ENCODE measurements at places on chromosomes 7 and 10.

- no peak for DNase-seq
These were observed 38.8 kb upstream of the SEPTIN7 start for GRCh38 chr7:35761871-35762677.

GRCh38 chr10:91622601-91623000 is 10.3 kb downstream of the PPP1R3C start:
- DNase-seq, result no peak

- peak; percentile 20 for DNase-seq
These were observed 93.6 kb downstream of the ARHGAP22 start for GRCh38 chr10:48511066-48511874.

- DNase-seq, result no peak
These were observed 22.9 kb upstream of the NEBL start for GRCh38 chr10:20920061-20920460.

GRCh38 chr10:132058793-132059759 is 6.7 kb upstream of the JAKMIP3 start:
- peak; percentile 4 for DNase-seq

DNA sequence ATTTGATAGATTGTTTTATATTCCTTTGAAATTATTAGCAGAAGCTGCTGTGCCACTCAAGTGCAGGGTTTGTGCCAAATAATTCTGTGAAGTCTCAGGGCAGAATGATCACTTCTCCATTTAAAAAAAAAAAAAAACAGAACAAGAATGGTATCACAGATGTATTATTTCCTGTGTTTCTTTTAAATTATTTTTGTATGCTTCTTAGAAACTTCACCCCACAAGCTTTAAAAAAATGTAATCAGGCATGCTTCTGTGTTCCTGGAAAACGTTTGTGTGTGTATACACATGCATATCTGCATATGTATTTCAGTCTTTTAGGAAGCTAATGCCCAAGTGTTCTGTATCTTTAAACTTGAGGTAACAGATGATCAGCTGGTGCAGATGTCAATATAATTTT is 6.3 kb upstream of the CD36 start:
- DNase-seq, result no peak

- no peak for DNase-seq
These were observed 36.9 kb upstream of the PTF1A start for GRCh38 chr10:23155169-23155568.

DNA sequence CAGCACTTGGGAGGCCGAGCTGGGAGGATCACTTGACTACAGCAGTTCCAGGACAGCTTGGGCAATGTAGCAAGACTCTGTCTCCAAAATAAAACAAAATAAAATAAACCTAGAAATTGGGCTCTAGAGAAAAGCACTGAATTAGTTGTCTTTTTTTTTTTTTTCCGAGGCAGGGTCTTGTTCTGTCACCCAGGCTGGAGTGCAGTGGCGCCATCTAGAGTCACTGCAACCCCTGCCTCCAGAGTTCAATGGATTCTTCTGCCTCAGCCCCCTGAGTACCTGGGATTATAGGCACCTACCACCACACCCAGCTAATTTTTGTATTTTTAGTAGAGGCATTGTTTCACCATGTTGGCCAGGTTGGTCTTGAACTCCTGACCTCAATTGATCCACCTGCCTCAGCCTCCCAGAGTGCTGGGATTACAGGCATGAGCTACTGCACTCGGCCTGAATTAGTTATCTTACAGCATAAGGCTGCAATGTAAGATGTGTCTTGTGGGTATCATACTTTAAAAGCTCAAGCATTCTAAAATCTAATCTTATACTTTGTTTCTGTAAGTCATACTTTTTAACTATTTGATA is 12.8 kb downstream of the MEIG1 start:
- DNase-seq, result no peak

DNA sequence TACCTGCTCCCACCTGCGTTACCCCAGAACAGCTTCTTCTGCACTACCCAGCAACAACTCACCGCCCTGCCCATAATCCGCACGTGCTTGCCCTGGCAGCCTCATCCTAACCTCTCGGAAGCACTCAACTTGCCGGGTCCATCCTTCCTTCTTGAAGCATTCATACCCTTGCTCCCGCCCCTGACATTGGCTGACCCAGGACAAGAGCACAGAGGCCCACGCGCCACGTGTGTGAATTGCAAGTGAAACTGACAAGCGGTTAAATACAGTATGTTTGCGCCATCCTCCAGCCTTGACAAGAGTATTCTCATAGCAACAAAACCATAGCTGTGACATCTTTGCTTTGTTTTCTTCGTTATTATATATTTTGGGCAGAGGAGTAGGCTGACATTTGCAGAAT is 10.9 kb upstream of the OCM start:
- DNase-seq, result no peak

- no peak for DNase-seq
These were observed 335.4 kb upstream of the MTPN start for GRCh38 chr7:136312592-136312991.

GRCh38 chr10:21969326-21970287 is 33.9 kb downstream of the DNAJC1 start:
- no peak for DNase-seq

DNA sequence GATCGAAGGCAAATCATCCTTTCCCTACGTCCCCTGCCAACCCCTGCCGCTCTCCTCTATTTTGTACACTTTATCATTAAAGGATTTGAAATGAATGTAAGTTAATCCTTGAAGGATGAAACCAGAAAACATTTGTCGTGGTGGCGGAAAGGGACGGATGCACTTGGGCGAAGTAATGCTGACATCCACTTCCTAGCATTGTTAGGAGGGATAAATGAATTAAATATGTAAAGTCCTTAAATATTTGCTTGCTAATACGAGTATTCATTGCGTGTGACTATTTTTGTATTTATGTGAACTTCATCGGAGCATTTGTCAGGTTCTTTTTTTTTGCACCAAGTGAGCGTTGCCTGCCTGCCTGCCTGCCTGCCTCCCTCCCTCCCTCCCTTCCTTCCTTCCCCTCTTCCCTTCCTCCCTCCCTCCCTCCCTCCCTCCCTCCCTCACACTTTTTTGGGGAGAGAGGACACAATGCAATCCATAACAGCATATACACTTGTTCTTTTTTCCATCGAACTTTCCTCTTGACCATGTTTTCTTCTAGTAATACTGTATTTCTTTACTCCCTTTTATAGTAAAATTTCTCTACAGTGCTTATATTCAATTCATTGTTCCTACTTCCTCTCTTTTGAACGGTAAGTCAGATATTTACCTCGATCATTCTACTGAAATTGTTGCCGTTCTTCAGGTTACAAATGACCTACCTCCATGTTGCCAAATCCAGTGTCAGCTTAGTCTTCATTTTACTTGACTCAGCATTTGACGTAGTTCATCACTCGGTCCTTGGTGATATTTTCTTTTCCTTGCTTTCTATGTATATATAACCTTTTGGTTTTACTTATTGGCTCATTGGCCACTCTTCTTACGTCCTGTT is 831 bp downstream of the CCDC7 start:
- DNase-seq, result peak; percentile 53

- no peak for DNase-seq
These were observed 4.7 kb downstream of the CYP3A7 start for GRCh38 chr7:99730238-99730810.

DNA sequence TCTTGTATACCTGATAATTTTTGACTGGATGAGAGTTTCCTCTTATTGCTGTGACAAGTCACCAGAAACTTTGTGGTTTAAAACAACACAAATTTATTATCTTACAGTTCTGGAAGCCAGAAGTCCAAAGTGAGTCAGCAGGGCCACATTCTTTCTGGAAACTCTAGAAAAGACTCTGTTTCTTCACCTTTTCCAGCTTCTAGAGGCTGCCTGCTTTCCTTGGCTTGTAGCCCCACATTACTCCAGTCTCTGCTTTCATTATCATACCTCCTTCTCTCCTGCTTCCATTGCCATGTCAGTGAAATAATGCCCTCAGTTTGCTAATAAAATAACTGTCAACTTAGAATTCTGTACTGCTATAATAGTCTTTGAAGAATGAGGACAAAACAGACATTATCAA is 65.3 kb downstream of the VCL start:
- DNase-seq, result no peak

- DNase-seq, result no peak
These were observed 21.7 kb downstream of the HIBADH start for GRCh38 chr7:27640884-27641574.

DNA sequence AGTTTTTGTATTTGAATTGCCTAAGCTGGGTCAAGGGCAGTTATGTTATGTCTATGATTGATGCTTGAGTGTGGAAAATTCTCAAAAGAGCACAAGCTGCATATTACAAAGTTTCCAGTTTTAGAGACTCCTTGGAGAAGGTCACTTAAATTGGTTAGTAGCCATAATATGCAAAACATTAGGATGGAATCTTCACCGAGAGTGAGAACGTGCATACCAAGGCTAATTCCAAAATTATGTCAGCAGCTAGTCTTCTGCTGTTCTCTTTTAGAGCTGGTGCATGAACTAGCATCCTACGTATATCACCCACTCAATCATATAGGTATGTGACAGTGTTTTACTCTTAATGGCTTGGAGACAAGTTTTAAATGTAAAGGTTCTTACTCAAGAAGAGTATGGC is 49.2 kb downstream of the MKX start:
- DNase-seq, result no peak

DNA sequence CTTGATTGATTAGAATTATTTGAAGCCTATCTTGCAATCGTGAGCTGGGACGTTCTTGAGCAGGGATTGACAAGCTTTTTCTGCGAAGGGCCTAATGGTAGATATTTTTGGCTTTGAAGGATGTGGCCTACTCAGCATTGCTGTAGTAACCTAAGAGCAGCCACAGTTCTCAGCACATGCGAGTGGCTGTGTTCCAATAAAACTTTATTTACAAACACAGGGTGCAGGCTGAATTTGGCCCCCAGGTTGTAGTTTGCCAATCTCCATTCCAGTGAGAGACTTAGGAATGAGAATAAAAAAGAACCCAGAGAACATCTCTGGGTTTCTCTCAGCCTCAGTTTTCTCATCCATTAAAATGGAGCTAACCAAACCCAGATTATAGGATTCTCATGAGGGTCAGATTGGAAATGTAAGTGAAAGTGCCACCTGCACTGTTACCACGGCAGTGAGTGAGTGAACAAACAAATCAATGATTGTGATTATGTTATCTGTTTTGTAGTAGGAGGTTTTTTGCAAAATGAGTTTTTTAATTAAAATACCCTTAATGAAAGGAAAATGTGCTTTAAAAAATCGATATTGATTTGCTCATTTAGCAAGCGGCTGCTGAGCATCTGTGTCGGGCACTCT is 664.0 kb downstream of the SDK1 start:
- DNase-seq, result no peak

DNA sequence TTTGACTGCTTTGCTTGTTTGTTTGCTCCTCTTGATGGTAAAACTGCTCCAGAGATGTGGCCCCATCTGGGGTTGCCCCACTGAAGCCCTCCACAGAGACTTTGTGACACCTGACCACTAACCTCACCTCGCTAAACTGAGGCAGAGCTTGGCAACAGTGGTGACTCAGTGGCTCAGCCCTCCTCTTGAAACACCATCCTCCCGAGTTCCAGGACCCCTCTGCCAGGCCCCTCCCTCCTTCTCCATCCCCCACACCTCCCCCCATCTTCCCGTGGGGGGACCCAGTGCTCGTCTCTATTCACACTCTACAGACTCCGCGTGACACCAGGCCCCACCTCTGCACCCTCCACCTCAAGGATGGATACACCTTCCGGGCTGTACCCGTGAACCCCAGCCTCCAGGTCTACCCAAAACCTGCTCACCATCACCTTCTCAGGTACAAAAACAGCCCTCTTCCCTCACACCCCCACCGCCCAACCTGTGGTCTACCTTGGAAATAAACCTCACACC is 19.0 kb upstream of the RET start:
- DNase-seq, result no peak

DNA sequence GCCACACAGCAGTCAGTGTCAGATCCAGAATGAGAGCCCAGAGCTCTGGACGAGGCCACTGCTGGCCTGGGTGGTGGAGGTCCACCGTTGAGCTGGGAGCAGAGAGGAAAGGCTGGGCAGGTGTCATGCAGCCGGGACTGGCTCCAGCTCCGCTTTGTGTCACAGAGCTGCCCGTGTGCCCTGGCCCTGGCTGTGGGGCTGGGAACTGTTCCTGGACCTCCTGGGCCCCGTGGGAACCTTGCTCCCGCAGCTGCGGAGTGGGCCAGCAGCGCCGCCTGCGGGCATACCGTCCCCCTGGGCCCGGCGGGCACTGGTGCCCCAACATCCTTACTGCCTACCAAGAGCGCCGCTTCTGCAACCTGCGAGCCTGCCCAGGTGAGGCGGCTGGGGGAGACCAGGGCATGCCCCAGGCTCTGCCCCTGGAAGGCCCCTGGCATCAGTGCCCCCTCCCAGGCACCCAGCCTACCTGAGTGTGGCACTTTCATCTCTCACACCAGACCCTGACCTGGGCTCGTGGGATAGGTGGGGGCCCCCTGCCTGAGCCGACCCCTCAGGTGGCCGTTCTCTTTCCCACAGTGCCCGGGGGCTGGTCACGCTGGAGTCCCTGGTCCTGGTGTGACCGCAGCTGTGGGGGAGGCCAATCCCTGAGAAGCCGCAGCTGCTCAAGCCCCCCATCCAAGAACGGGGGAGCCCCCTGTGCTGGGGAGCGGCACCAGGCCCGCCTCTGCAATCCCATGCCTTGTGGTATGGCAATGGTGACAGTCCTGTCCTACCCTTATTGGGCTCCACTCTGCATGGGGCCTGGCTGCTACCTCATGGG is 18.8 kb upstream of the ZNF862 start:
- DNase-seq, result no peak

DNA sequence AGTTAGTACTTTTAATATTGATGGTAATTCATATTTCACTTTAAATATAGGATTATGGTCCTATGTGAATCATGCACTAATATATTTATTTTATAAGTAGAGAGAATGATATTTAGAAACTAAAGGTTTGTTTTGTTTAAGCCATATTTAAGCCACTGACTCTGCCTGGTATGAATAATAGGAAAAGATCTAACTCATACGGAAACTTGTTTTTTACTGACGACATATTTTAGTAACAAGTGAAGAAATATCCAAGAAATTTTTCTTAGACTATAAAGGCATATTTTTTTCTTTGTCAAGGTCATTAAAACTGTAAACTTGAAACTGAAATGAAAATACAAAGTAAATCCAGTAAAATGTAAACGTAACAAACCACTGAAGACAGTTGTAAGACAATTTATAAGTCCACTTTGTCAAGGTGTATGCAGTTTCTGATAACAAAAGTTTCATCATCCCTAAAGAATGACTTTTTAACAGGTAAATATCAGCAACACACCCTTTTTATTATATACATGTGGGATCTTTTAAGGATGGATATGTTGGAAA is 147.1 kb downstream of the PHF14 start:
- DNase-seq, result no peak

DNA sequence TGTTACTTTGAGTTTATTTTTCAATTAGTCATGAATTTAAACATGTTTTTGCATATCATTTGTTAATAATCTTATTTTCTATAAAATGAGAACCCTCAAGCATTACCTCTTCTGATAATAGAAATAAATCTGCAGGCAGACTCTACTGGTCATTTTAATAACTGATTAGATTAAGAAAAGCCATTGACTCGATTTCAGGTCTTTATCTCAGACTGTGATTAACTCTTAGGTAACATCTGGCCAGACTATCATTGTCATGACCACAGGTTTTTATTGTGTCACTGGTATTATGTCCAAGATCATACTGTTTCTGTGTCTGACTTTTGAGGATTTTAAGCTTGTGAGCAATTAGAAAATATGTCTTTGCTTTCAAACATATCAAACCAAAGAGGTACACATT is 83.6 kb upstream of the SLC13A1 start:
- DNase-seq, result no peak

GRCh38 chr7:106590209-106590816 is 70.6 kb downstream of the CCDC71L start:
- DNase-seq, result no peak

- DNase-seq, result no peak
These were observed 47.8 kb upstream of the FIGNL1 start for GRCh38 chr7:50497968-50498367.

Measured in right forelimb (tissue), 1 donor.